AG04450 (cell line): ENCODE measurements at places on chromosomes 3 and 15. TPM values are rescaled to one million over a fixed set of nuclear protein-coding genes. Genes with fewer than 3 reads are reported as not detected.

DNA sequence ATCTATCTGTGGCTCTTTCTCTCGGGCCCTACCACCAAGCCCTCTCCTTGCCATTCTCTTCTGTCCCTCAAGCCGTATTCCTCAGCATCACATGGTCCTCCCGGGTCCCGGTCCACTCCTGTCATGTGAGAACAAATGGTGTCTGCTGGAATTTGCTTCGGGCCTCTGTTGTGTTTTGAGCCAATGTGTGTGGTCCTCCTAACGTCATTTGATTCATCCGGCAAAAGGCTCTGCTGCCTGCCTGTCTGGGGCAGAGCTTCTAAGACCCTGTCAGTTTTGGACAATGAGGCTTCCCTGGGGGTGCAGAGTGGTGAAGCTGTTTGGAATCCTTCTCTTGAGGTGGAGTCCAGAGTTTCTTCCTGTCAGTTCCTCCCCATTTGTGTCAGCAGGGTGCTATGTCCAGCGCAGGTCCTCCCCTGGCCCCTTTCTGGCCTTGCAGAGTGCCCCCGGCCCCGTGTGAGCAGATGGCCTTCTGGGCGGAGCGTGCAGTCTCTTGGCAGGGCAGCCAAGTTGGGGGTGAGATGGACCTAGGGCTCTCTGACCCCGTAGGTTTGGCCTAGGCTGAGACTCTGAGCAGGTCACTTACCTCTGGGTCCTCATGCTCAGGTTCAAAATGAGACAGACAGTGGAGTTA, 93.6 kb downstream of the APBA2 start:
- DNase-seq: no peak

DNA sequence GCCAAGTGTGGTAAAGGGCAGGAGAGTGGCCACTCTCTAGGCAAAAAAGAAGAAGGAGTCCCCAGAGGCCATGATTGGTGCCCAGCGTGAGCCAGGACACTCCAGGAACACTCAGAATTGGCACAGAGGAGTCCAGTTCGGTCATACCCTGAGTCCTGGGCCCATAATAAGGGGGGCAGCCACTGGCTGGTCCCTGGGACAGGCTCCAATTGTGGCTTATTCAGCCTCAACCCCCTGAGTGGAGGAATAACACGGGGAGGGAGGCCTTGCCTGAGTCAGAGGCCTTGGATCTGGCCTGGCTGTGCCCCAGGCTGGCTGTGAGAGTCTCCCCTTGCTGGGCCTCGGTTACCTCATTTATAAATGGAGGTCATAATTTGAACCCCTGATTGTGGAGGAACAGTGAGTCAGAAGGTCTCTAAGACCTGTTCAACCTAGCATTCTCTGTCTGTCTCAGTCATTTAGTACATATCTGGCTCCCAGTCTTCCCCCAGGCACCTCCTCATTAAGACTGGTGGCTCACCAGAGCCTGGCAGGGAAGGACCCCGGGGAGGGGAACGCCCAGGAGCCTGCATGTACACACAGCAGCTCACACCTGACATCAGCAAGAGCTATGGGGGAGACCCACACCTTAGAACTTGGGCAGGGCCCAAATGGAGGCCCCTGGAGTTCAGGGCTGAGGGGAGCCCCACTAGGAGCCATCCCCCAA, 95.9 kb upstream of the ATP2B2 start:
- DNase-seq: no peak

DNA sequence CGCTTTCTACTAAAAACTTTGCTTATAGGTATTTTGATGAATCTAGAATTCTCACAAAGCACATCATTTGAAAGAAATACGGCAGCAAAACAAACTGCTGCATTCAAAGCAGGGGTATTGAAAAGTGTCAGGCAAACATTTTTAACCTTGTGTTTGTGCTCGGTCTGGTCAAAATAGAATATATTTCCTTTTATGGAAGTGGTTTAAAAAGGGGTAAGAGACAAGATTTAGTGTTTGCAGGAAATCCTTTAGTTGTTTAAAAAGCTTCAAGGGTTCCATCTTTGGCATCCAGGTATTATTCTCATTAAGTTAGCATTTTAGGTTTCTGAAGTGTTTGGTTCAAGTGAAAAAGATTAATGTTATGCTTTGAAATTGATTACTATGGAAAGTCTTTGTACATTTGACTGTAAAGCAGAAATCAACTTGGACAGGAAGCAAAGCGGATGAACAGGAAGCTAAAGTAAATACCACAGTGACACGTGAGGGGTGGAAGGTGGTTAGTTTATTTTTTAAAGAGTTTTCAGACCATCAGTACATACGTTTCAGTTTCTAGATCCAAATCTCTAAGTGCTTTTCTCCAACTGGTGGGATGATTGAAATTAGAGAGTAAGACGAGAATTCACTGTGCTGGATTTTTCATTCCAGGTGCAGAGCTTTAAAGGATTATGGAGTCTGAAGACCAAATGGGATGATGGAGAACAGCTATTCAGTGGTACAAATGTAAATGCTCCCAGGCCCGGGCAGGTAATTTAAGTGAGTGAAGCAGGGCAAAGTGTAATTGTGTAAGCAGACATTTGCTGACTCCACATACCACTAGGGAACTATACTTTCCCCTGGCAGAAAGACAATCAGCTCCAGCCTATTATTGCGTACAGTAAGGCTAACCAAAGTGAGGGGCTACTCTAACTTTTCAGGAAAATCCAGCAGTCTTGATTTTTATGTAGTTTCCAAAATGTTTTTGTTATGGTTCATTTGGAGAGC, 341.8 kb upstream of the TBL1XR1 start:
- DNase-seq: no peak

- DNase-seq: no peak
Measured at GRCh38 chr3:166420071-166420470, 582.8 kb upstream of the BCHE start.

DNA sequence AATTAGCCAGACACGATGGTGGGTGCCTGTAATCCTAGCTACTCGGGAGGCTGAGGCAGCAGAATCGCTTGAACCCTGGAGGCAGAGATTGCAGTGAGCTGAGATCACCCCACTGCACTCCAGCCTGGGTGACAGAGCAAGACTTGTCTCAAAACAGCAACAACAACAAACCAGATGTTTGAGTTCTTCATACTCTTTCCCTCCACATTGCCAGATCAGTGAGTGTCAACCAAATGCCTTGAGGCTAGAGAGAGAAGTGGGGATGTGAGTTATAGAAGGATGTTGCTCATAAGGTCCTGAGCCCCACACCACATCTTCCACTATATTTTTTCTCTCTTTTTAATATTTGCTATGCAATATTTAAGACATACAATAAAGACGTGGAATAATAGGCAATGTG, 19.8 kb downstream of the MAPKBP1 start:
- no peak for DNase-seq

- DNase-seq: no peak
Measured at GRCh38 chr3:23720885-23721284, 84.9 kb upstream of the UBE2E1 start.

Gene CP
- 0.10 TPM in 1 of 2 replicates, not detected in the other for polyA plus RNA-seq

Gene NR2E3
- 0.16 and 0.29 TPM in 2 replicates for polyA plus RNA-seq

Gene EFCAB12
- 0.07 and 0.19 TPM in 2 replicates for polyA plus RNA-seq

Gene GOLGA8M
- polyA plus RNA-seq: 0.22 TPM in 1 of 2 replicates, not detected in the other

Gene HTD2
- 7.1 and 9.6 TPM in 2 replicates for polyA plus RNA-seq
